Stimulated activated CD8-positive, alpha-beta memory T cell treated with anti-CD3 and anti-CD28 coated beads, Interleukin-12 subunit alpha, Interleukin-12 subunit beta, amount 100 ng/mL, for 1 hour (primary cell): ENCODE measurements at places on chromosomes 3 and 15.

DNA sequence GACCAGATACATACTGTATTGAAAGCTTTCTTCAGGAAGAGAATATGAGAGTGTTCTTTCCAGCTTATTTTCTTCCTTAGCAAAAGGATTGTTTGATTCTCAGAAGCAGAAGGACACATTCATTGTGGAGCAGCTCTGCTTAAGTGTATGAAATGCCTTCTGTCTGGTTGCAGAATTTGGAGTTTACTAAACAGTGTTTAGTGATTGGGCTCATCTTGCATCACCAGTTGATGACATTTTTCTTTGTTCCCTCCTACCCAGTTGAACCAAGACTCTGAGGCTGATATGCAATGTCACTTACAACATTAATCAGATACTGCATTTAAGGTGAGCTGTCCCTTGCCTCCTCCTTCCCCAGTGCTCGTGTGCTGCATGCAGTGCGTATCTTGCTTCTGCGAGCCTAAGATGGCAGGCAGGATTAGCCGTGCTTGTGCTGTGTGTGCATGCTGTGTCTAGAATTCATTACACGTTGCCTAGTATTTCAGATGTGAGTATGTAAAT, 18.4 kb downstream of the ZBTB38 start:
- no peak for DNase-seq

DNA sequence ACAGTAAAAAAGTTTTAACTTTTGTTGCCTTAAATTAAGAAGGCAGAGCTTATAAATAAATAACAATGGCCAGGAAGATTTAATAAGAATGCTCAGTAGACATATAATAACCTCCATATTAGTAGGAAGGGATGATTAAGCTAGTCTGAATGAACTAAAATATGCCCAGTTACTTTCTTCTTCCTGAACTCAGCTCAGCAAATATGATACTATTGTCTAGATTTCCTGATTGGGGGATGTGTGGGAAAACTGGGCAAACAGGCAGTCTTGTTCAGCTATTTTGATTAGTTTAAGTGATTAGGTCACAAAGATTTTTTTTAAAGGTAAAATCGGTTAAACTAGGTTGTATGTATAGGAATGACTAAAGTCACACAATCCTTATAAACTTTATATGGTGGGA, 167.2 kb upstream of the SLC2A2 start:
- no peak for DNase-seq

DNA sequence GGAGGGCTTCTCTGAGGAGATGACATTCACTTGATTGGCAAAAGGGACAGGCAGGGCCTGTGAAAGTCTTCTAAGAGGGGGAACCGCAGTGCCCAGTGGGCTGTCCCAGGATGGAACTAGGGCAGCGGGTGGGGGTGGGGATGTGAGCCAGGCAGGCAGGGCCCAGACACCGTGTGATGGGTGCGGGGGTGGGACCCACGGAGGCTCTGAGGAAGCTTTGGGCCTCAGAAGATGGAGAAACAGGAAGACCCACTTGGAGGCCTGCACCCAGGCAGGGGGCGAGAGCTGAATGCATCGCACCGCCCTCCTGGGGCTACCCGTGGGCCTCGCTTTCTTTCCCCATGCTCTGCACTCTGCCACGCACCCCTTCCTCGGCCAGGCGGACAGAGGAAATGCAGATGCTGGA, 32.9 kb upstream of the ACAD9 start:
- DNase-seq, result no peak

DNA sequence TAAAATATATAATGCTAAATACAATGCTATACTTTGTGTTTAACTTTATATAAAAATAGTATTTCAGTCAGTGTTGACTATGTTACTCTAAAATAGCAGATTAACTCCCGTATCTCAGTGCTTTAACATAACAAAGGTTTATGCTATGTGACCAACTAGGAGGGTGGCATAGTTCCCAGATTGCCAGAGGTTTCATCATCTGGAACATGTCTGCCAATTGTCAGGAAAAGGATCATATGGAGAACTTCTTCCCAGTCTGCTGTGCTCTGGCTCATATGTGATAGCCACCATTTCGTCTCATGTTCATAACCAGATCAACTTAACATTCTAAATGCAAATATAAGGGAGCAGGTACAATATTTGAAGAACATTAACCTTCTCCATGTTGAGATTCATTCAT, 720.2 kb downstream of the MCTP2 start:
- DNase-seq, result no peak

- peak; percentile 15 for DNase-seq
These were observed 6.6 kb upstream of the RAB11A start for GRCh38 chr15:65862682-65863081.
